Ovary (tissue), 10 donors: ENCODE measurements at places on chromosomes 6 and 20.

GRCh38 chr20:44083220-44083933 lies 103.6 kb downstream of the JPH2 start:
- H3K4me3 ChIP-seq: no peak overlapping the region
- DNase-seq: no peak
- H3K27me3 ChIP-seq: no peaks in the 10 kb centered on the region
- no peak overlapping the region for H3K27ac ChIP-seq
- H3K4me1 ChIP-seq: peaks cover 1% of the 10 kb centered on the region
- H3K36me3 ChIP-seq: no peaks in the 10 kb centered on the region

- H3K4me1 ChIP-seq: peaks cover 4% of the 10 kb centered on the region
- DNase-seq: no peak
- H3K27ac ChIP-seq: no peak overlapping the region
- H3K4me3 ChIP-seq: no peak overlapping the region
- H3K27me3 ChIP-seq: no peaks in the 10 kb centered on the region
- no peaks in the 10 kb centered on the region for H3K36me3 ChIP-seq
These were observed 12.1 kb downstream of the PXDC1 start for GRCh38 chr6:3739311-3739897.

GRCh38 chr6:63305277-63305676 lies 14.5 kb downstream of the LGSN start:
- no peaks in the 10 kb centered on the region for H3K27me3 ChIP-seq
- DNase-seq: no peak
- H3K4me1 ChIP-seq: no peaks in the 10 kb centered on the region
- no peaks in the 10 kb centered on the region for H3K36me3 ChIP-seq
- no peak overlapping the region for H3K4me3 ChIP-seq

DNA sequence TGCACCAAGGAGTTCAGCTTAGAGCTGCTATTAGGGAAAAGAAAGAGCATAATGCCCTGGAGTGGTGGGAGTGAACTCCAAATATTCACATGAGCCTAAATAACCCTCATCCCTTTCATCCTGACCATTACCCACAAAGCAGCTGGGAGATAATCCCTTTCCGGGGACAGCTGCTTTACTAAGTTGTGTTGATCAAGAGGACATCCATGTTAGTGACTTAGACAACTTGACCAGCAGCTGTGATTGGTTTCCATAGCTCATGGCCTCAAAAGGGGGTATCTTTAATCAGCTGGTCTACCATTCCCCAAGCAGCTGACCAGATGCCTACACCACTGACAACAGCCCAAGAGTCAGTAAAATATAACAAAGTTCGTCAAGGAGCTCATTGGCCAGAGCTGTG lies 75.8 kb upstream of the LY86 start:
- no peaks in the 10 kb centered on the region for H3K27me3 ChIP-seq
- H3K4me1 ChIP-seq: no peaks in the 10 kb centered on the region
- no peak overlapping the region for H3K4me3 ChIP-seq
- no peaks in the 10 kb centered on the region for H3K36me3 ChIP-seq
- DNase-seq: no peak
- H3K27ac ChIP-seq: no peak overlapping the region

DNA sequence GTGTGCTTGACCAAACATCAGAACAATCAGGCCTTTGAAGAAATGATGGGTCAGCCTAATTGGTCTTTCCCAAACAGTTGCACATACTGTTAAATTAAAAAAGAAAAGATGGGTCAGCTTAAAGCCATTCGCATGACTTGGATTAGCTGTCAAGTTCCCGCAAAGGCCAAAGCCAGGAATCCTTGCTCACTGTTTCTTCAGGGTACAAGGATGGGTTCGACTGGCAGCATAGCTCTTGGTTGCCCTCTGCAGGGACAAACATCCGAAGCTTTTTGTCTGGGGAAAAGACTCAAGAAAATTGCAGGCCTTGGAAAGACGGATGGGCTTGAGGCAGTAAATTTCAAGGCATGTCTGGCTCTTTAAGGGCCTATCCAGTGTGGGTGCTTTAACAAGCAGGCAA lies 168.0 kb downstream of the HDGFL1 start:
- H3K36me3 ChIP-seq: no peaks in the 10 kb centered on the region
- H3K27ac ChIP-seq: no peak overlapping the region
- peak; percentile 67 for DNase-seq
